ENCODE measurements at places on chromosomes 13 and 19. TPM values are rescaled to one million over a fixed set of nuclear protein-coding genes. Genes with fewer than 3 reads are reported as not detected.

Gene CGB1
- polyA plus RNA-seq, result not detected

DNA sequence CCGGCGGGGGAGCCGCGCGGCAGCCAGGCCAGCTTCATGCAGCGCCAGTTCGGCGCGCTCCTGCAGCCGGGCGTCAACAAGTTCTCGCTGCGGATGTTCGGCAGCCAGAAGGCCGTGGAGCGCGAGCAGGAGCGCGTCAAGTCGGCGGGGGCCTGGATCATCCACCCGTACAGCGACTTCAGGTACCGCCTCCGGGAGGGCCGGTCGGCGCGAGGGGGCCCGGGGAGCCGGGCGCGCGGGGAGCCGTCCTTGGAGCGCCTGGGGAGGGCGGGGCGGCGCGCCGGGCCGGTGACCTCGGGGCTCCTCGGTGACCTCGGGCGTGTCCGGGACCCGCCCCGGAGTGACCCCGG is 690 bp downstream of the HCN2 start:
- no peaks in the 10 kb centered on the region for H3K4me1 ChIP-seq
- no peak overlapping the region for H3K27ac ChIP-seq
- peaks cover 57% of the 10 kb centered on the region for H3K27me3 ChIP-seq
- no peak for DNase-seq

Gene MYO1F
- 121 TPM for polyA plus RNA-seq

Gene NOVA2
- not detected for polyA plus RNA-seq

Gene ZNF615
- 2.4 TPM for polyA plus RNA-seq
